Articular chondrocyte of knee joint (primary cell): ENCODE measurements at places on chromosomes 7 and 10. TPM values are rescaled to one million over a fixed set of nuclear protein-coding genes. Genes with fewer than 3 reads are reported as not detected.

Gene ABHD11
- 8.4 and 10.7 TPM in 2 replicates for total RNA-seq

Gene OR13A1
- total RNA-seq: not detected in 2 replicates

Gene TMEM213
- total RNA-seq: not detected in 2 replicates

Gene HOXA5
- 6.7 and 8.1 TPM in 2 replicates for total RNA-seq

Gene CLDN3
- total RNA-seq: 0.11 TPM in 1 of 2 replicates, not detected in the other

Gene HOXA4
- 1.7 and 2.4 TPM in 2 replicates for total RNA-seq

Gene ZNF735
- total RNA-seq: not detected in 2 replicates

Gene CFAP58
- total RNA-seq: 0.86 and 2.0 TPM in 2 replicates

Gene SPDYE5
- 0.11 and 0.13 TPM in 2 replicates for total RNA-seq

Gene KCNMA1
- 132 and 145 TPM in 2 replicates for total RNA-seq

Gene ZNF503
- 17.0 and 24.2 TPM in 2 replicates for total RNA-seq

Gene SCRN1
- total RNA-seq: 75.0 and 87.4 TPM in 2 replicates

Gene ABCB1
- total RNA-seq: 0.32 TPM in 1 of 2 replicates, not detected in the other

Gene CTTNBP2
- 0.65 TPM in 2 replicates for total RNA-seq

Gene EPO
- not detected in 2 replicates for total RNA-seq

Gene LRRC4
- 0.32 and 0.39 TPM in 2 replicates for total RNA-seq

Gene RTKN2
- 2.1 and 2.6 TPM in 2 replicates for total RNA-seq

Gene MLXIPL
- not detected in 2 replicates for total RNA-seq

Gene TSPAN33
- total RNA-seq: 0.39 and 0.43 TPM in 2 replicates

Gene CFAP46
- 1.1 and 1.4 TPM in 2 replicates for total RNA-seq

Gene LIPN
- total RNA-seq: not detected in 2 replicates

Gene MYO3A
- not detected in 2 replicates for total RNA-seq

Gene SORCS1
- not detected in 2 replicates for total RNA-seq
